ENCODE measurements at places on chromosomes 7 and 10. TPM values are rescaled to one million over a fixed set of nuclear protein-coding genes. Genes with fewer than 3 reads are reported as not detected.

TMEM229A gene
- 0.09 TPM for total RNA-seq

GRCh38 chr10:79292891-79293746 is 54.1 kb upstream of the PPIF start:
- DNase-seq = no peak

- DNase-seq = no peak
Measured at GRCh38 chr7:7135074-7135473, 47.3 kb upstream of the C1GALT1 start.

CH25H gene
- 0.43 TPM for total RNA-seq

DNA sequence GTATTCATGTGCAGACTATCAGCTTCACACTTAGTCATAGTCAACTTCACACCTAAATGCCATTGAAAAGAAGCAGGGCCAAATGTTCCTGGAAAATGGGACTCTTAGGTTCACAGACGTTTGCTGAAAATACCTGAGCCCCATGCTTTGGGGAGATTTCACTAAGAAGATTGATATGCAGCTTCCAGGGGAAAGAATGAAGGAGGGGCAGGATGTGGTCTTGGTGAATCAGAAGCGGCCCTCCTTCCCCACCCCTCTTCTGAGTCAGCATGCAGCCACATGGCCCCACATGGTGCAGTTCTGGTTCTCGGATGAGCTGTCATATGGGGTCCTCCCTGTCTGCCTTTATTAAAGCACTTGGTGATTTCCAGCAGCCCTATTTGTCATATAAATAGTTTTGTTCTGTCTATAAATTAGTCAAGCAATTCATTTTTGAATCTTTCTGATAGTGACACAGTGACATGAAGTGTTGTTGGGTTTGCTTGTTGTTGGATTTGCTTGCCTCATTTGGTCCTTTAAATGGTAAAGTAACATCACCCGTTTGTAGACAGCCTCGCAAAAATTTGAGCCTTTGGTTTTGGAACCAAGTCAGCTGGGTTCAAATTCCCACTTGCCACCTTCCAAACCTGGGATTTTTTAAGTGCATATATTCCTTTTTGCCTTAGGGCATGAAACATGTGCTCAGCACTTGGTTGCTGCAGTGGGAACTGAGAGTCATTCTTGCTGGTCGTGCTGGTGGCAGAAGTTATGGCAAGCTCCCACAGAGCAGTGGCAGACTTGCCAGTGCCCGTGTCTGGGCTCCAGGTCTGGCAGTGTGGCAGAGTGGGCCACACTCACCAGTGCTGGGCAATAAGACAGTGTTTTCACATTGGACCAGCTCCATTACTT is 68.1 kb upstream of the CDK6 start:
- DNase-seq = no peak

CYP3A4 gene
- 3.0 TPM for total RNA-seq

DNA sequence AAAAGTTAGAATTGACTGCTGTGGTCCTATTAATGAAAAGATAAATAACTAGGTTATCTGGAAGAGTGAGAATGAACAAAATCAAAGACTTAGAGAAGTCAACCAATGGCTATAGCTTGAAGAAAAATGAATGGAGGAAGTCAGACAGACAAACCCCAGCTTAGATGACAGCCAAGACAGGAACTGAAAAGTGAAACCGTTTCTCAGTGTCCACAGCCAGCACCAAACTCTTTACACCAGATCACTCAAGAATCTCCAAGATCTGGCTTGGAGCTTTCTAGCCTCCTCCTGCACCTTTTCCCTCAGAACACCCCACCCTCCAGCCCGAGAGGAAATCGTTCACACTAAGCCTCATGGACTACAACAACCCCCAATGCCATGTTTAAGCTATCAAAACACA is 167.0 kb downstream of the SFMBT2 start:
- DNase-seq = no peak

DNA sequence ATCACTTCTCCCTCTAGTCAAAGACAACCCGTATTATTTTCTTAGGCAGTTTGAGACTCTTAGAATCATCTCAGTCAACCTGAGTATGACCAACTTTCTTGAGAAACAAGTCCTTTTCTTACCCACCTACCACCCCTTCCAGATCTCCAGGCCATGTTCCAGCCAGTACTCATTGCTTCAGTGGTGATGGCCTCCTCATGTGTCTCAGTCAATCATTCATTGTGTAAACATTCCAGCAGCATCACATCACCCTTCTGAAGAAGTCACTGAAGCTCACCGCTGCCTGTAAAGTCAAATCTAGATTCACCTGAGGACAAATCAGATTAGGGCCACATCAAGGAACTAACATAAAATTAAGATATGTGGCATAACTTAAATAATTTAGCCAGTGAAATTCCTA is 467.2 kb upstream of the NRP1 start:
- DNase-seq = no peak

ATRNL1 gene
- total RNA-seq = 4.7 TPM

- peak; percentile 13 for DNase-seq
Measured at GRCh38 chr7:27185013-27185853, at the start of gene HOXA11. Gene HOXA11, minus strand, starts transcription at chr7:27185232. Its CDS starts 88 bp downstream, at chr7:27185144.

DNA sequence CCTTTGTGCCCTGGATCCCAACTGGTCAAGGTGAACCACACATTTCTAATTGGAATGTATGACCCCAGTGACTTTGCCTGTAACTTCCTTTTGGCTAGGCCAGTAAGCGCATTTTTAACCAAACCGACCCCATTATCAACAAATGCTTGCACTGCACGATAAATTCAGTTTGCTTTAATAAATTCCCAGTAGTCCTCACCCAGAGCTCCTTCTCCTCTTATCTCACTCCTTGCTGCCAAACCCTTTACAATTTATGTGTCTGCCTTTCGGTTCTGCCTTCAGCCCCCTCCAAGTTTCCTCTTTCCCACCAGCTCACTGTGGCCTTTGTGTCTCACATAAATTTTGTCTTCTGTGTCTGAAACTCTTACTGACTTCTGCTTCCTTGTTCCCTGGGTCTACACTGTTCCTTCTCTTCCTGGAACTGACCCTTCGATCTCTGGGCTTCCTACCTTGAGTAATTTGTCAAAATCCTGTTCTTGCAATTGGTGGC is 59.0 kb downstream of the TBXAS1 start:
- no peak for DNase-seq

ADIRF gene
- 16.5 TPM for total RNA-seq

FXYD4 gene
- not detected for total RNA-seq

DNA sequence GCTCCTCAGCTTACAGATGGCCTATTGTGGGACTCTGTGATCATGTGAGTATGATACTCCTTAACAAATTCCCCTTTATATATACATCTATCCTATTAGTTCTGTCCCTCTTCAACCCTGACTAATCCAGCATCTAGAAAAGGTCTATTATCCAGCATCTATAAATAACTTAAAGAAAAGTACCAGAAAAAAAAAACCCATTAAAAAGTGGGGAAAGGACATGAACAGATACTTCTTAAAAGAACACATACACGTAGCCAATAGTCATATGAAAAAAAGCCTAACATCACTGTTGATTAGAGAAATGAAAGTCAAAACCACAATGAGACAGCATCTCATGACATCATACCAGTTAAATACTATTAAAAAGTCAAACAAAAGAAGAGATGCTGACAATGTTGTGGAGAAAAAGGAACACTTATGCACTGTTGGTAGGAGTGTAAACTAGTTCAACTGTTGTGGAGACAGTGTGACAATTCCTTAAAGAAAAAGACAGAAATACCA is 549.5 kb upstream of the GRM3 start:
- no peak for DNase-seq

GRCh38 chr10:69801434-69802315 is at the start of gene COL13A1:
Gene COL13A1, plus strand, starts transcription at chr10:69801906. Its CDS starts 518 bp downstream, at chr10:69802424.
- DNase-seq = peak; percentile 67

DNA sequence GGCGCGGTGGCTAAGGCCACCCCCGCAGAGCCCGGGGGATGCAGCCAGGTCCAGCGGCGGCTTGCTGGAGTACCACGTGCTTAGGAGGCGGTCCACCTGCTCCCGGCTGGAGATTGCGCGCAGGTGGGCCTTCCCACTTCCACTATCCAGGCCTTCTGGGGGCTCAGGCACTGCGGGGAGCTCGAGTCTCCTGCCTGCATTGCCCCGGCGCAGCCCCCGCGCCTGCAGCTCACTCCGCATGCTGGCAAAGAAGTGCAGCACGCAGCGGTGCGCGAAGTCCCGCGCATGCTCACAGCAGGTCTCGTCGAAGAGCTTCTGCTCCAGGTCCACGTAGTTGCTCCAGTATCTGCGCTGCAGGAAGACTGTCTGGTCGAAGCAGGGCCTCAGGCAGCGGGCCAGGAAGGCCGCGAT is 5.8 kb downstream of the CALHM3 start:
- DNase-seq = no peak

Measured in pancreas (tissue), 10 donors.